Stimulated activated CD8-positive, alpha-beta memory T cell treated with anti-CD3 and anti-CD28 coated beads, Interleukin-7, amount 100 ng/mL, for 48 hours (primary cell): ENCODE measurements at places on chromosomes 7 and 10.

DNA sequence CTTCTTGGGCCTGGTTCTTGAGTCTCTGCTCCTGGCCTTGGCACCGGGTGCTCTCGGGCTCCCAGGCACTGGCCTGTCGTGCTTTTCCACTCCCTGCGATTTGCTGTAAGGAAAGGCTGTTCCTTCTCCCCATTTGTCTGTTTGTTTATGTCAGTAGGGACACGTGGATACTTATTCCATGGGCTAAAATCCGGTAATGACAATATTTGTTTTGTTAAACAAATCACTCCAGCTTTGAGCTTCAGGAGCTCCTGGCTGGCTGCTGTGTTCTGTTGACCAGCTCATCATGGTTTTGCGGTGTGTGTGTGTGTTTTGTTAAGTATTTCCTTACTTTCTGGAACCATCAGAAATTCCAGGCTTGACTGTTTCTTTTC lies 17.5 kb upstream of the JAKMIP3 start:
- no peak for DNase-seq

DNA sequence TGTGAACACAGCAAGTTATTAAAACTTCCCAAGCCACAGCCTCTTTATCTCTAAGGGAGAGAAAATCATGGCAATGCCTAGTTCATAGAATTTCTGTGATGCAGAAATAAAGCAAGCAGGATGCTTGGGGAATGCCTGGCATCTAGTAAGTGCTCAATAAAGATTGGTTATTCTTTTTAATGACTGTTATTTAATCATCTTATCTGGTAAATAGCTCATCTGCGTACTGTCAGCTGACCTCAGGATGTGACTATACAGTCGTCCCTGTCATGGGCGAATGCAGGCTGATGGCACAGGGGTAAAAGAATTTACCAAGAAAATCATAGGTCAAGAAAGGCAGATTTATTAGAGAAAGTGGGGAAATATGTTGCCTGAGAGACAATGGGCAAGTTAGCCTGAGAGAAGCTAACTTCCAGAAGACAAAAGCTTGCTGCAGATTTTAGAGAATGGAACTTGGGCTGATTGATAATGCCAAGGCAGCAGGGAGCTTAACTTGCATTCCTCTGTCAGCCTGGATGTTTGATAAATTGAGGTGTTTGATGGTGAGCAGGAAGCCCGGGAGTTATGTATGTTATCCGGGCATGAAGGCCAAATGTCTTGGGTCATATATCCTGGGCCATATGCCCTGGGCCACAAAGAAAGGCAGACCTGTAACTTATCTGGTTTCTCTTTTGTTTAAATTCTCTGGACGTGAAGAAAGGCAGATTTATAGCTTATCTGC lies 126.0 kb downstream of the KCNMA1 start:
- no peak for DNase-seq

DNA sequence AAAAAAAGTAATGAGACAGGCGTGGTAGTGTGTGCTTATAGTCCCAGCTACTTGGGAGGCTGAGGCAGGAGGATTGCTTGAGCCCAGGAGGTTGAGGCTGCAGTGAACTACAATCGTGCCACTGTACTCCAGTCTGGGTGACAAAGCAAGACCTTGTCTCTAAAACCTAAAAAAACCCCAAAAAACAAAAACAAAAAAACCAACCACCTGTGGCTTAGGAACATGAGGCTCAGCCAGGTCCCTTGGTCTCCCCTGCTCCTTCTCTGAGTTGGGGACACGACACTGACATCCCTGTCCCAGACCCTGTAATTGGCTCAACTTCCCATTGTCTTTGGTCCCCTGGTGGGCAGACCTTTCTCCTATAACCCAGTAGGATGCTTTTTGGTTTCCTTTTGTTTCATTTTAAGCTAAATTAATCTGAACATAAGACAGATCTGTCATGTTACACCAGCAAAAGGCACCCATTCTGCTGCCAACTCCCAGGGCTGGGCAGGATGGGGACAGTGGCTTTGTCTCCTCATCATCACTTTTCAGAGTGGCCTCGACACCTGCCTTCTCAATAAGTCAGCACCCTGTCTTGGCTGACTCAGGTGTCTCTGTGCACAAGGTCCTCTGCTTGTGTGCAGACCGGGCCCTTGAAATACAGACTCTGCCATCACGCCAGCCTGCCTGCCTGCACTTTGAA lies 74.4 kb downstream of the MYL10 start:
- no peak for DNase-seq

- DNase-seq = no peak
These were observed 86.2 kb downstream of the HECW1 start for GRCh38 chr7:43198599-43199090.

GRCh38 chr10:102542800-102543418 lies 39.1 kb downstream of the SUFU start:
- no peak for DNase-seq

DNA sequence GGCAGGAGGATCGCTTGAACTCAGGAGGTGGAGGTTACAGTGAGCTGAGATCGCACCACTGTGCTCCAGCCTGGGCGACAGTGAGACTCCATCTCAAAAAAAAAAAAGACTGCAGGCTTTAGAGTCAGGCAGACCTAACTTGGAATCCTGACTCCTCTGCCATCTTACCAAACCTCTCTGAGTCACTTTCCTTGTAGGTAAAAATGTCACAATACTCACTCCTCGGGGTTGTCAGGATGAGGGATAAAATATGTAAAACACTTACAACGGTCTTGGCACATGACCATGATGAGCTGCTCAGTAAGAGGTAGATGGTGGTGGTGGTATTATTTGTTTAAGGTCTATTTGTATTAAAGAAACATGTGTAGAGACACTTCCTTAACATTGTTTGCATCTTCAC lies 154.1 kb upstream of the PDE1C start:
- no peak for DNase-seq

- no peak for DNase-seq
These were observed 181.8 kb upstream of the PITRM1 start for GRCh38 chr10:3354174-3354900.

DNA sequence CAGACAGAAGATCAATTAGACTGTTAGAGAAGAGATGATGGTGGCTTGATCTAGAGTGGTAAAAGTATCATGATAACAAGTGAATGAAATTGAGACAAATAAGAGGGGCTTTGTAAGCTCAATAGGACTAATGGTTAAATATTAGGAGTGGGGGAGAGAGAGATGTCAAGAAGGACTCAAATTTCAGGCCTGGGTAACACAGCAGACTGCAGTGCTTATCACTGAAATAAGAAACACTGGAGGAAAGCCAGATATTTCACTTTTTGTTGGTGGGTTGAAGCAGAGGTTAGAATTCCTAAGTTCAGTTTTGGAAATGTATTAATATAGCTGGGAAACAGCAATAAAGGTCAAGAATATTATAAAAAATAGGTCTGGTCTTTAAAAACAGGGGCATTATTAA lies 74.6 kb downstream of the ORC5 start:
- DNase-seq = no peak

DNA sequence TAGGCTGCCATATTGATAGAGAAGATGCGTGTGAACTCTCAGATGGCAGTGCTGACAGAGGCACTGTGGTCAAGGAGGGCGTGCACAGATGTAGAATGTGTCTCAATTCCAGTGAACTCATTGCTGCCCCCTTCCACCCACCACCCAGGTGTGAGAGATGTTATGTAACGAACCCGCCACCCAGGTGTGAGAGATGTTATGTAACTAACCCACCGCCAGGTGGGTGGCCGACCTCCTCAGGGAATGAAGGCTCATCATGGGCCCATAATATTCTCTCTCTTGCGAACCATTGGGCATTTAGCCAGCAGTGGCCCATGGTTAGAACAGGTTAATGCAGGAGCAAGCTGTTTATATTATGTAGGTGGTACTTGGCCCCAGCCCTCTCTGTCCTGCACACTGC lies 140.4 kb upstream of the MTPN start:
- DNase-seq = no peak

- DNase-seq = no peak
These were observed 654 bp downstream of the ALKBH4 start for GRCh38 chr7:102463841-102464576.

DNA sequence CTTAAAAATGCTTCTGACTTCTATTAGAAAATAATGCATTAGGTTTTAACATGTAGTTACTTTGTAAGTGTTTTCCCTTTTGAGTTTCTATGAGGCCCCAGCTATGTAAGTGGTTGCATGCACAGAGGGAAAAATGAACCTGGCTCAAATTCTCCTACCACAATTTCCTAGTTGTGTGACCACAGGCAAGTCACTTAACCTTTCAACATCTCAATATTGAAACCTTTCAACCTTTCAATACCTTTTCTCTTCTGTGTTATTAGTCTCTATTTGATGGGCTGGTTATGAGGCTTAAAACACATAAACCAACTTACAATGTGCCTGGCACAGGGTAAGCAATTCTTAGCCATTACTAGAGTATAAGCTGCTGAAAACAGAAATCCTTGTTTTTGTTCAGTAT lies 203.0 kb downstream of the KCND2 start:
- no peak for DNase-seq

DNA sequence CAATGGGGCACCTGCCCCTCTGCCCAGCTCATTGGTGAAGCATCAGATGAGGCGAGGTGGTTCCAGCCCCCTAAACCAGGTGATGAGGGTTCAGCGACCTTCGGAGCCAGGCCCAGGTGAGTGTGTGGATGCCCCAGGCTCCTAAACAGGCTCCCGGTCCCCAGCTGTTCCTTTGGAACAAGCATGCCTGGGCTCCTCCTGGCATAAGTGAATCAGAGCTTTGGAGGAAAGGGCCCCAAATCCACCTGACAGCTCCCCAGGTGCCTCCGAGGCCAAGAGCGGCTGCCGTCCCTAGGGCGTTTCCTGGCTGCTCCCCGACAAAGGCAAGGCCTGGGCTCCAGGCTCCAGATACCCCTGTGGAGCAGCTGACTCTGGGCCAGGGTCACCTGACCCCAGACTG lies 61.3 kb downstream of the YKT6 start:
- no peak for DNase-seq

DNA sequence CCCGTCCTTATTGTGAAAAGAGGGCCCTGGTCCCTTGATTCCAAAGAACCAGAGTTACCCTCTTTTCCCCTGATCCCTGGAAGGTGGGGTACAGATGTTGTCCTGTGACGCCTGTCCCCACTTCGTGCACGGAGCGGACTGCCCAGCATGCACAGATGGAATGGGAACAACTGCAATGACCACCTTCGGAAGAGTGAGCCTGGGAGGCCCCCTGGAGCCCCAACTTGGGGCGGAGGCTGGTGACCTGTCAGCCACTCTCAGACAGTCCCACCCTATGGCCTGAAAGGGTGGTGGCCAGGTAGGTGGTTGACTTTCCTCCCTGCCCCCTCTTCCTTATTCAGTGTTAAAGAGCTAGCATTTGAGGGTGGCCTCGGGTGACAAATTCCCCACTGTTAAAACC lies 196.6 kb upstream of the GALNT17 start:
- no peak for DNase-seq

- no peak for DNase-seq
These were observed 7.3 kb downstream of the SLC16A9 start for GRCh38 chr10:59702347-59702746.

- DNase-seq = no peak
These were observed 825 bp downstream of the RAB11FIP2 start for GRCh38 chr10:118045837-118046394.

- DNase-seq = no peak
These were observed 2.7 kb downstream of the CALHM2 start for GRCh38 chr10:103449208-103450144.

- no peak for DNase-seq
These were observed 534.5 kb downstream of the TNS3 start for GRCh38 chr7:47047384-47047783.

DNA sequence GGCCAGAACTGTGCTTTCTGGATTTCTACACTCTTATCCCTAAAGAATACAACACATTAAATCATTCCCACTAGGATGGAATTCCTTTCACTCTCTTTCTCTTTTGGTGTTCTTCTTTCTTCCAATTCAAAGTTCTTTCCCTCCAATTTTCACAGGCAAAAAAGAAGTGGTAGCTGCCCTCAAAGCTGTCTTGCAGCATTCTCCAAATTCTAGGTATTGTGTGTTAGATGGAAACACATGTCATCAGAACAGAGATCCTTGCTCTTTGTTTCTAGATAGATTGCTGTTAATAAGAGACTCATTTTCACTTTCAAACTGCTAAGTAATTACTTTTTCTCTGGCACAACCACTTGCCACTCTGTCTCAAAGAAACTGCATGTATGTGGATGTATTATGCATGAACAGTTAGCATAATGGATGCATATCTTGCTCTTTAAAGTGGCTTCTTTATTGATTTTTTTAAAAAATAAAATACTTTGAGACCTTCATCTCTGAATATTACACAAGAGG lies 31.0 kb downstream of the SHTN1 start:
- DNase-seq = no peak

DNA sequence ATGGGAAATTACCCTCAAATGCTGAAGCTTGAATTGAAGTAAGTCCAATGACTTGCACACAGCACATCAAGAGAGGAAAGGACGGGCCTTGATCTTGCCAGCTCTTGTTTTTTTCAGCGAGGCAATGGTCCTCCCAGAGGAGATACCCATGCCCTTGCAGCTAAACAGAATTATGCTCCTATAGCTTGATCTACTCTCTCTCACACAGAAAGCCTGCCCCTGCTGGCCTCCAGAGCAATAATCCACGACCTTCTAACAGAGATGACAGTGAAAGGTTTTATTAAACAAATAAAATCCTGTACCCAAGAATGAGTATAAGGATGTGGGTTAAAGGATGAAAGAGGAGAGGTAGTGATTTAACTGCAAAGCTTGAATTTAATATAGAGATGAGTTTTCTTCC lies 268.0 kb downstream of the ADRA2A start:
- no peak for DNase-seq

DNA sequence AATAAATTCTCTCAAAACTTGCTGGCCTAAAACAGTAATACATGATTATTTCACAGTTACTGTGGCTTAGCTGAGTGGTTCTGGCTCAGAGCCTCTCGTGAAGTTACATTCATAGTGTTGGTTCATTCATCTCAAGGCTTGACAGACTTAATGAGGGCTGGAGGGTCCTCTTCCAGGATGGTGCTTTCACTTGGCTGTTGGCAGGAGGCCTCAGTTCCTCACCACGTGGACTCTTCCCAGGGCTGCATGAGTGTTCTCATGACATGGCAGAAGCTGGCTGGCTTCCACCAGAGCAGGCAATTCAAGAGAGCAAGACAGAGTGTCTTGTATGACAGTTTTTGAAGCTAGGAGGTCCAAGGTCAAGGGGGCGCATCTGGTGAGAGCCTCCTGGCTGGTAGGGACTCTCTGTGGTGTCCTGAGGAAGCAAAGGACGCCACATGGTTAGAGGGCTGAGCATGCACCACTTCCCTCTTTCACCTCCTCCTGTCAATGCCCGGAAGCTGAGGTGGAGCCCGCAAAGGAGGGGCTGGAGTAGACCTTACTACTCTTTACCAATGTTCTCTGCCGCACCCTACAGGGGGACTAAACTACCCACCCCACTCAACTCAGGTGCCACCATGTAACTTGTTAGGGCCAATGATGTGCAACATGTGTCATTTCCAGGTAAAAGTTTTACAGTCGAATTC lies 58.2 kb upstream of the YAE1 start:
- DNase-seq = no peak

GRCh38 chr7:98831641-98832221 lies 38.1 kb downstream of the TMEM130 start:
- no peak for DNase-seq

GRCh38 chr7:100603726-100604027 lies 1.5 kb downstream of the PCOLCE start:
- DNase-seq = no peak
